ENCODE measurements at places on chromosomes 1 and 21. TPM values are rescaled to one million over a fixed set of nuclear protein-coding genes. Genes with fewer than 3 reads are reported as not detected.

Gene F13B
- not detected for total RNA-seq

Gene RXRG
- not detected for total RNA-seq

Gene TRIM58
- total RNA-seq = not detected

Gene OR2T11
- not detected for total RNA-seq

Gene CAMK1G
- not detected for total RNA-seq

Gene GPN2
- 36.7 TPM for total RNA-seq

Gene CACHD1
- total RNA-seq = 8.7 TPM

Gene ZMYM1
- total RNA-seq = 20.7 TPM

Gene AADACL4
- total RNA-seq = not detected

Gene HMCN1
- 10.3 TPM for total RNA-seq

Data from endothelial cell of umbilical vein (primary cell).